Esophagus squamous epithelium (tissue), 5 donors: ENCODE measurements at places on chromosomes 7 and 10.

DNA sequence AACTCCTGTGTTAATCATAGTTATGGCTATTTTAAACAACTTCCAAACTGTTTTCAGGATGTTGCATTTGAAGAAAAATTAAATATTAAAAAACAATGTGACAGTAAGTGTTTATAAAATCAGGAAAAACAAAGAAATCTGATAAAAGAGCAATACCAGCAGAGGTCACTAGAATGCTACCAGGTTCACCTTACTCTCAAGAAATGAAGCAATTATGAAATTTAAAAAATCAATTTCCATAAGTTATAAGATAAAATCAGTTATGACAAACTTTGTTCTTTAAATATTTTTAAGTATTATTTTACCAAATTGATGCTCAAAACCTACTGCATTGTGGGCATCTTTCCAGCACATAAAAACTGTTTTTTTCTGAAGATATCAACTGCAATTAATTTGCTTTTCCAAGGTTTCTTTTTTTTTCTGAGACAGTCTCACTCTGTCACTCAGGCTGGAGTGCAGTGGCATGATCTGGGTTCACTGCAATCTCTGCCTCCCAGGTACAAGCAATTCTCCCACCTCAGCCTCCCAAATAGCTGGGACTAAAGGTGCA, 50.7 kb upstream of the RHEB start:
- no peak for DNase-seq

GRCh38 chr10:84519235-84519634, 190.8 kb downstream of the CCSER2 start:
- no peak for DNase-seq

DNA sequence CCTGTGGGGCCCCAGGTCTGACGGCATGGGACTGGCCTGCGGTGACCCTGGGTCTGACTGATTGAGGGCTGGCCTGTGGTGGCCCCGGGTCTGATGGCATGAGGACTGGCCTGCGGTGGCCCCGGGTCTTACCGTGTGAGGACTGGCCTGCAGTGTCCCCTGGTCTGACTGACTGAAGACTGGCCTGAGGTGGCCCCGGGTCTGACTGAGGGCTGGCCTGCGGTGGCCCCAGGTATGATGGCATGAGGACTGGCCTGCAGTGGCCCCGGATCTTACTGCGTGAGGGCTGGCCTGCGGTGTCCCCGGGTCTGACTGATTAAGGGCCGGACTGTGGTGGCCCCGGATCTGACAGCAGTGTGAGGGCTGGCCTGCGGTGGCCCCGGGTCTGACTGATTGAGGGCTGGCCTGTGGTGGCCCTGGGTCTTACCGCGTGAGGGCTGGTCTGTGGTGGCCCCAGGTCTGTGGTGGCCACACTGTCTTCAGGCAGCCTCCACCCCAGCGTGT, 10.9 kb downstream of the JAKMIP3 start:
- no peak for DNase-seq

GRCh38 chr7:17009933-17010332, 128.2 kb upstream of the AGR3 start:
- DNase-seq, result no peak

GRCh38 chr10:28940158-28940888, 263.0 kb downstream of the BAMBI start:
- no peak for DNase-seq

DNA sequence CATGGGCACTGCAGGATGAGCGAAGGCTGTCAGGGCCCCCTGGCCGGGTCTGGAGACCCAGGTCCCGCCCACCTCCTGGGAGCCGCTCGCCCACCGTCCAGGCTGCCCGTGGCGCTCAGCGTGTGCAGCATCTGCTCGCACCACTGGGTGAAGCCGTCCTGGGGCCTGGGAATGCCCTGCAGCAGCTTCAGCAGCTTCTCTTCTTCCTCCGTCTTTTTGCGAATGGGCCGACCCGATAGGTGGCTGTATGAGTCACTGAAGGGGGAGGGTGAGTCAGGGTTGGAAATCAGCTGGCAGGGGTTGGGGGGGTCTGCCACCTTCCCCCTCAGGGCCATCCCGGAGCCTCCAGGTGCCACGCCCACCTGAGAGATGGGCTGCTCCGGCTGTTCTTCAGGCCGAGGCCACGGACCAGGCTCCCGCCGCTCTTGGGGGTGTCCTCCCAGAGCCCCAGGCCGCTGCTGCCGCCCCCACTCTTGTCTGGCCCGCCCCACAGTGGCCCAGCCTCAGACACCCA, 8.7 kb downstream of the GNB2 start:
- no peak for DNase-seq

- no peak for DNase-seq
Observed at GRCh38 chr10:6061056-6061455, 1.1 kb downstream of the IL2RA start.

DNA sequence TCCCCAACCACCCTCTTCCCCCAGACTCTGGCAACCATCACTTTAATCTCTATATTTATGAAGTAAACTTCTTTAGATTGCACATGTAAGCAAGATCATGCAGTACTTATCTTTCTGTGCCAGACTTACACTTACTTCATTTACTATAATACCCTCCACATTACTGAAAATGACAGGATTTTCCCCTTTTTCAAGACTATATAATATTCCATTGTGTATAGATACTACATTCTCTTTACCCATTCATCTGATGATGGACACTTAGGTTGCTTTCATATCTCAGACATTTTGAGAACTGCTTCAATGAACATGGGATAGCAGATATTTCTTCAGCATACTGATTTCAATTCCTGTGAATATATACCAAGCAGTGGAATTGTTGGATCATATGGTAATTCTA, 4.4 kb downstream of the DOCK4 start:
- DNase-seq, result no peak

- DNase-seq, result no peak
Observed at GRCh38 chr10:59830601-59831259, 75.6 kb downstream of the CCDC6 start.

DNA sequence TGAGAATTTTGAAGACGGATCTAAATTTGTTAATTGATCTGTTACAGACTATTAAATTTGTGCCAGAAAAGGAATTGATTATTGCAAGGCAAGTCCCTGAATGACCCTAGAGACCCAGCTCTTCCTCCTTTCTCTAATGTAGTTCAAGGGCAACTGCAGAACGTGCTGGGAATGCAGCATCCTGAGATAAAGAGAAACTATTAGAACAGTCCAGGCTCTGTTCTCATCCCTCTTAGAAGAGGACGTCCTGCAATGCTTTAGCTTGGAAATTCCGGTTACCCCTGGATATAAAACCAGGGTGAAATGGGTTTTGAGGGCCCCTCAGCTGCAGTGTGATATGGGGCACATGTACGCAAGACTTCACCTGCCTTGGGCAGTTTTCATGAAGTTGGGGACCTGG, 67.3 kb downstream of the PTN start:
- no peak for DNase-seq

GRCh38 chr7:81162771-81163525, 244.1 kb upstream of the SEMA3C start:
- no peak for DNase-seq

DNA sequence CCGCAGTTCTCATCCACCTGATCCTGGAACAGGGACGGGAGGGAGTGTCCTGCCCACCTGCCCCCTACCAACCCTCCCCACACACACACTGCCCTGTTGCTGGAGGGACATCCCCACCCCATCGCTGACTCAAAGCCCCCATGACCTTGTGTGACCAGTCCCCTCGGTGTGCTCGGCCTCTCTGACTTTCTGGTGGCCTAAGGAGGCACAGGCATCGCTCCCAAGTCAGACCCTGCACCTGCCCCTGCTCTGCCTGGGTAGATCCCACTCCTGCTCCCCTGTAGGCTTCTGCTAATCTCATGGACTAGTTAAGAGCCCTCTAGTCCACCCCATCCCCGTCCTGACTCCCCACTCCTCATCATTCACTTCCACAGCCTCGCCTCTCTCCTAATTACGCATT, 58.8 kb upstream of the DOCK1 start:
- DNase-seq, result no peak

DNA sequence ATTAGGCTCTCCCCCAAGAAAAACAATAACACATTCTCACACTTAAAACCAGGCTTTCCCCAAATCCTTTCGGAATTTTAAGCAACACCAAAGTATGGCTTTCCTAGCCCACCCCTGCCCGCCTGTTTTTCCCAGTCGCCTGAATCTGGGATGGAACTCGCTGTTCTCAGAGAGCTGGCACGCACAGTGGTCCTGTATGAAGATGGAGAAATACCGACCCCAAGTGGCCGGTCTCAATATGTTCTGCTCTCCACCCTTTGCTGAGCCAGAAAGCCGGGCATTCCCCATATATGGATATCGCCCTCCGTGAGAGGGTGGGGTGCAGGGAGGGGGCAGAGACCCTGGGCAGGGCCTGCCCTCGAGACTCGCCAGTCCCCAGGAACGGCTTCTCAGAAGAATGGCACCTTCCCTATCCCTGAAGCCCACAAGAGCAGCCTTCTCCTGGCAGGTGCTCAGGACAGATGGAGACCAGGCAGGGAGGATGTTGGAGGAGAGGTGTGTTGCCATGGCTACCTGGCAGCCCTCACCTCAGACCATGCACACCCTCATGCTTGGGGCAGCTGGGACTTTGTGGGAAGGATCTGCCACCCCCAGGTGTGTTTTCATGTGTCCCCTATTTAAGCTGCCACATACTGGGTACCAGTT, 3.4 kb downstream of the TACR2 start:
- DNase-seq, result no peak

- DNase-seq, result no peak
Observed at GRCh38 chr10:24463611-24464426, 254.9 kb downstream of the KIAA1217 start.

DNA sequence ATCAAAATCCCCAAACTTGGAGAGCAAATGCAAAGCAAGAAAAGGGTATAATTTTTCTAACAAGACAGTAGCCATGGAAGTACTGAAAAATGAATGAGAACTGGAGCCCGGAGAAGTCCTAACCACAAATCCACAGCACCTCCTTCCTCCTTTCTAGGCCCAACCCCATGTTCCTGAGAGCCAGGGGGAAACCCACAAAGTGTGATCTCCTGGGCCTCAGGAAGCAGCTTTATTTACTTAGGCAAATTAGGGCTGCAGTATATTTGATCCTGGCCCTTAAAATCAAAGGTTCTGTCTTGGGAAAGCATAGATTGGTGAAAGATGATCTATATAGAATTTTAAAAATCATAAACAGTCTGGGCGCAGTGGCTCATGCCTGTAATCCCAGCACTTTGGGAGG, 103.0 kb downstream of the DOCK4 start:
- DNase-seq, result no peak

DNA sequence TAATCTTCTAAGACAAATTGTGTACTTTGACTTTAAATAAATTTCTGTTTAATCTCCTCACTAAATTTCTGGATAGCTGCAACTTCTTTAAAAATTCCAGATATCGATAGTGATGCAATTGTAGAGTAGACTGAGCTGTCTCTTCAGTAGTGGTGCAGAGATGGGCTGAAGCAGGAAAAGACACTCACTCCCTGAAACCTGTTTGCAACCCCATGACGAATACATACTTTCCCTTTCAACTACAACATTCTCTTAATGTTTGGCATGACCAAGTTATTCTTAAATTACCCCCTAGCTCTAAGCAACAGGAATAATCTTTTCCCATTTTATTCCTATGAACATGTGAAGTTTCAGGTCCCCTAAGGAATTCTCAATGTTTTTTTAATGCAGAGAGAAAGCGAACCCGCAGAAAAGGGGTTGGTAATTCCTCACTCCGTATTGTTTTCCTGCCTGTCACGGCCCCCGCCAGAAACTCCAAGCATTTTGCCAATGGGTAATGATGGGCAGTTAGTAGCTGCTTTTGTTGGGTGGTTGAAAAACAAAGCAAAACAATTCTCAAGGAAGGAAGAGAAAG, 1.3 kb downstream of the THSD7A start:
- DNase-seq, result no peak

DNA sequence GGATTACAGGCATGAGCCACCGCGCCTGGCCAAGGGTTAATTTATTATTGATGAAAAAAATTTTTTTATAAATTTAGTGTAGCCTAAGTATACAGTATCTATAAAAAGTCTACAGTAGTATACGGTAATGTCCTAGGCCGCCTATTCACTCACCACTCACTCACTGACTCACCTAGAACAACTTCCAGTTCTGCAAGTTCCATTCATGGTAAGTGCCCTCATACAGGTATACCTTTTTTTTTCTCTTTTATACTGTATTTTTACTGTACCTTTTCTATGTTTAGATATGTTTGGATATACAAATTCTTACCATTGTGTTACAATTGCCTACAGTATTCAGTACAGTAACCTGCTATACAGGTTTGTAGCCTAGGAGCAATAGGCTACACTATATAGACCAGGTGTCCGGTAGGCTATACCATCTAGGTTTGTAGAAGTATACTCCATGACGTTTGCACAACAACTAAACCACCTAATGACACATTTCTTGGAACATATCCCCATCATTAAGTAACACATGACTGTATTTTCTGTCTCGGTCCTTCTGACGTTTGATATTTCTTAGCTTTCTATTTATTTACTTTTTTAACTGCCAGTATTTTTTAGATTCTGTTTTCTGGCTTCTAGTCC, 23.4 kb downstream of the IRF5 start:
- DNase-seq, result no peak

GRCh38 chr7:82109288-82109687, 334.3 kb downstream of the CACNA2D1 start:
- DNase-seq, result no peak

- no peak for DNase-seq
Observed at GRCh38 chr10:45238896-45239295, 76.5 kb downstream of the OR13A1 start.

DNA sequence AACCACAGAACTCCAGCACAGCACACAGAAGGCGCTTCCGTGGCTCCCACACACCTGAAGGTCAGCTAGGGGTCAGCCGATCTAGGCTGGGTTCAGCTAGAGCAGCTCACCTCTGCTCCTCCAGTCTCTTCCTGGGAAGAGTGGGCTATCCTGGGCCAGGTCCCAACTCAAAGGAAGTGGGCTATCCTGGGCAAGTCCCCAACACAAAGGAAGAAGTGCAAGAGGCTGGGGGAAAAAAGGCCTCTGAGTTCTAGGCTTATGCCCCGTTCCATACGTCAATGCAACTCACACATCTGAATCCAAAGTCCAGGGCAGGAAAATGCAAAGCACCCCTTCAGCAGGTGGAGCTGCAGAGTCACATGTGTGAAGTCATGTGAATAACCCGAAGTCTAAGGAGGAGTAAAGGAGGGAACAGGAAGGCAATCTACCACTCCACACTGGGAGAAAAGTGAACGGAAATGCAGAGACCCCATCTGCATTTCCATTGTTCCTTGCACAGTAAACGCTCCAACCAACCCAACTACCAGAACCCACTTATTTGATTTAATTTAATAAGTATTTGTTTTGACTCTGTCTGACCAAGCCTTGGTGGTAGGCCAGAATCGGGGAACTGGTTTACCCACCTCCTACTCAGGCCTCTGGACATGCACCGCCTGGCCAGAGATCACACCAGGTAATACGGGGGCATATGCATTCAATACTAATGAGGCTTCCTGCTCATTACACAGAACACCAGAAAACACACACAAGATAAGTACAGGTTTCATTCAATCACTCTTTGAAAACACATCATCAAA, 95.5 kb upstream of the RNF32 start:
- DNase-seq, result no peak

GRCh38 chr10:18005781-18006456, 54.2 kb downstream of the SLC39A12 start:
- DNase-seq, result no peak
